ENCODE measurements at places on chromosomes 4 and X. TPM values are rescaled to one million over a fixed set of nuclear protein-coding genes. Genes with fewer than 3 reads are reported as not detected.

SPANXD gene
- not detected for total RNA-seq

UNC5C gene
- total RNA-seq: 0.72 TPM

SASH3 gene
- total RNA-seq: not detected

TMEM150C gene
- total RNA-seq: 2.9 TPM

LDOC1 gene
- total RNA-seq: 22.3 TPM

NXF2 gene
- total RNA-seq: not detected

STAP1 gene
- total RNA-seq: not detected

SULT1B1 gene
- total RNA-seq: not detected

NCAPG gene
- 66.9 TPM for total RNA-seq

CLIC2 gene
- not detected for total RNA-seq

PCDH18 gene
- 1.5 TPM for total RNA-seq

Data from epithelial cell of proximal tubule (primary cell).